ENCODE measurements at places on chromosomes 6 and 20.

GRCh38 chr6:120198033-120198432, 848.5 kb upstream of the MAN1A1 start:
- no peak for DNase-seq

- DNase-seq = no peak
Observed at GRCh38 chr20:57147185-57147584, 119.3 kb downstream of the BMP7 start.

- no peak for DNase-seq
Observed at GRCh38 chr6:87103977-87104601, 9.2 kb upstream of the CGA start.

- DNase-seq = peak; percentile 97
Observed at GRCh38 chr6:158060455-158061360, 79.0 kb downstream of the SYNJ2 start.

DNA sequence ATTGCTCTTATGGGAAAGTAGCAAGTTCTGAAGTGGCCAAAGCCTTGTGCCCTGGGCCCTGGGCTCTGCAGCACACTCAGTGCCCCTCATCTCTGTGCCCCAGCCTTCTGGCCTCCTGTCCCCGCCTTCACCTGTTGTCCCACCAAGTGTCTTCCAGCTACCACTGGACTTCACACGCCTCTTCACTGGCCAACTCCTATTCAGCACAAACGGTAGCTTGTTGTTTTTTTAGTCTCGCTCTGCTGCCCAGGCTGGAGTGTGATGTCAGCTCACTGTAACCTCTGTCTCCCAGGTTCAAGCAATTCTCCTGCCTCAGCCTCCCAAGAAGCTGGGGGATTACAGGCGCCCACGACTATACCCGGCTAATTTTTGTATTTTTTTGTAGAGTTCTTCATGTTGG, 4.8 kb downstream of the CCHCR1 start:
- DNase-seq = no peak

GRCh38 chr6:2229039-2229438, 16.4 kb downstream of the GMDS start:
- DNase-seq = no peak

GRCh38 chr6:45505470-45505869, 127.7 kb upstream of the SUPT3H start:
- no peak for DNase-seq

DNA sequence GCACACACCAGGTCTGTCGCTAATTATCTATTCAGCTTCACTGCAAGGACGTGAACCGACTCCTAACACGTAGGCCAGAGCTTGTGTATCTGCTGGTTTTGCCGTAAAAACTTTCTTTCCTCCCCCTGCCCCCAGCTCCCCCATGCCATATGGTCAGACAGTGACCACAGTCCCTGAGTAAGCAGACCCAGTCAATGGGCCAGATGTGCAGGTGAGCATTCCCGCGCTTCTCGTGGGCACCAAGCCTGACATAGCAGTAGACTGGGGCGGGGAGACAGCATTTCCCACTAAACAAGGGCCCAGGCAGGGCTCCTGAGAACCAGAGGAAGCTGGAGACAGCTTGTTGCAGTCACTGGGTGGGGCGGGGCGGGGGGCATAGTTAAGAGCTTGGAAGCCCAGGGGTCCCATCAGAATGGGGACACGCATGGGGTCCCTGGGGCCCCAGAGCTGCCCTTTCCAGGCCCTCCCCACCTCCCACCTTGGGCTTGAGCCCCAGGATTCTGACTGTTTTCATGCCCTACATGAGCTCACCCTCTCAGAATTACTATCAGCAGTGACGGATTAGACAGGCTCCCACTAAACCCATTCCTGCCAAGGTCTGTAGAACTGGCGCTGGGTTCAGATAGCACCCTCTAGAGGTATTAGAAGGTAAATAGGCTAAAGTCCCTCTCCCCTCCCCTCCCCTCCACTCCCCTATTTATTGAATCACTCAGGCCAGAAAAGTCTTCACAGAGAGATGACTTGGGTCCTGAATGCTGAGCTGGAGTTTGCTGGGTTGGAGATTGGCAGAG, 51.8 kb downstream of the CDH26 start:
- DNase-seq = no peak

GRCh38 chr6:138815797-138816528, 20.1 kb downstream of the ECT2L start:
- no peak for DNase-seq
